ENCODE measurements at places on chromosomes 2 and 18.

DNA sequence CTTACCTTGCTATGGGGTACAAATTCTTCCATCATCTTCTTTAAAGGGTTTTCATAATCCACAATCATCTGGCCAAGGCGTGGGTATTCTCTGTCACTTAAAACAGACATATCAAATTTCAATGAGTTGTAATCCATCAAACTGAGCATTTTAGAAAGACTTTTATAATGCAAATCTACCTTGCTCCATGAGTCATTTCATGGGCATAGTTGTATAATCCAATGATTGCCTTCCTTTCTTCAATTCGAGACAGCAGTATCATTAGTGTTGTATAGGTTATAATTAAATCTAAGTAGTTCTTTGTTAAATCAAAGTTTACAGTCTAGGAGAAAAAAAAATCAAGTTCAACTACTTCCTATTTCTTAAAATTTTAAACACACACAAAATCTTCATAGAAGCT, 36.3 kb downstream of the NCKAP1 start:
- no peak for DNase-seq

GRCh38 chr2:237412988-237413776, 782 bp downstream of the COL6A3 start:
- DNase-seq, result no peak

DNA sequence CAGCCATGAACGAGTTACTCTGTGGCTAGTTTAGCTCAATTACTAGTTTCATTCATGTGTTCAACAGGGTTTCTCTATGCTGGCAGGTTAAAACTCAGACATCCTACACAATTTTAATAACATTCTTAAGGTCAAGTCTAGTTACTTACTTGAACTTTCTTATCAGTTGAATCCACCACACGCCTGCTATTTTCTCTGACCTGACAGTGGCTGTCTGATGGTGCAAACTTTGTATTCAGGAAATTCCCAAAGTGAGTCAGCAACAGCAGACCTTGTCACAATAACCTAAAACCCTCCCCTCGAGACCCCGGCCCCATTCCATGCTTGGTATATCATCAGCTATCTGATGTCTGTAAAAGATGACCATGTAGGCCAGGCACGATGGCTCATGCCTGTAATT, 20.8 kb upstream of the CIDEA start:
- DNase-seq, result peak; percentile 4

GRCh38 chr2:54635554-54636152, 87.8 kb upstream of the EML6 start:
- no peak for DNase-seq

DNA sequence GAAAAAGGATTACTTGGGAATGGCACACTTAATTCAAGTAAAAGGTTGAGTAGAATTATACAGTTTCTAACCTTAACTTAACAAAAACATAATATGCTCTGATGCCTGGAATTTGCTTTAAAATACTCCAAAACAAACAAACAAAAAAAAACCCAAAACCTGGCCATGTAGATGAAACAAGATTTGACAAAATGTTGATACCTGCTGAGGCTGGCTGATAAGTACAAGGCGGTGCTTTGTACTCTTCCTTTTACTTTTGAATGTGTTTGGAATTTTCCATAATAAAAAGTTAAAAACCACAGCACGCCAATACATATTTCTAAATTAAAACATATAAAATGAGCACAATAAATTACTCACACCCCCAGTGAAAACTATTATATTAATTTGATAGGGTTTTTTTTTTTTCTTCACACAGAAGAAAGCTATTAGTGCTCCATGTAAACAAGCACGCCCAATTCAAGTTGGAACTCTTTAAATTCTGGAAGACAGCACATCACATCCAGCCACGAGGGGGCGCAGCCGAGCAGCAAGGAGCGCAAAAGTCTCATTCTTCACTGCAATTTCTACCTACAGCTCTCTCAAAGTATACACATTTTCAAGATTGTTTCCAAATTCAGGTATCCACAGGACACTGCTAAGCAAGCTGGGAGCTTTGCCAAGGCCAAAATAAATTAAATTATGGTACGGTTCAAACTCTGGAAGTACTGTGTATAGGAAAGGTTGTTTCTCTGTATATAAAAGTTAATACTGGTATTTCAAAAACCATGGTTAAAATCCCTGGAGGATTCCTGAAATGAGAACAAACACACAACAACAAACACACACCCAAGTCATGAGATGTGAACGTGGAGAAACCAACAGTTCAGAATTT, 7.5 kb downstream of the SERTAD2 start:
- DNase-seq, result no peak

- DNase-seq, result no peak
Measured at GRCh38 chr2:241762321-241762932, 14.2 kb upstream of the GAL3ST2 start.

GRCh38 chr2:200961674-200962073, 1.8 kb downstream of the ORC2 start:
- DNase-seq, result no peak

DNA sequence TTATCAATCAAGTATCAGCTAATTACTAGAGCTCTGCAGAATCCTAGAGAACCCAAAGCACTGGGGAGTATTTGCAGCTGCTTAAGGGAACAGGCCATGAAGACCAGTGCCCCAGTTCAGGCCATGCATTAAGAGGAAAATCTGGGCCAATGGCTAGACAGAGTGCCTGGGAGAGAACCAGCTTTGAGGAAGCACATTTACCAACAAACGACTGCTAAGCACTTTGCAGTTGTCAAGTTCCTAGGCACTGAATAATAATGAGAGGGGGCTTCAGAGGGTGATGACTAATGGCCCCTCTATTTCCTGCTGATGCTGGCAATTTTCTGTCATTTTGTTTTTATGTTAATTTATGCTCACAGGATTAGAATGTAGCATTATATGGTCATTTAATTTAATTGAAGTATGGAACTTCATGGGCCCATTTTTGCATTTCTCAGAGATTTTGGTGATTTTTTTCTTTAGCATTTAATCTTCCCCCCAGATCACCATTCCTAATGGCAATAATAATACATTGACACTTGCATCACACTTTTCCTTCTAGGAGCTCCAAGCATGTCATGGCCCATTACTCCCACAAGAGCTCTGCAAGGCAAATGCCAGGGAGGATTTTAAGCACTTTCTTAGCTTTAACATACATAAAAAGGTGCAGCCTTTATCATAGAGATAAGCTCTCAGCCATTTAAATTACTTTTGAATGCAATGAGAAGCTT, 147.7 kb upstream of the SPATS2L start:
- no peak for DNase-seq

GRCh38 chr2:3377279-3377611, 373 bp downstream of the EIPR1 start:
- DNase-seq, result peak; percentile 52

GRCh38 chr2:218009231-218009630, 6.4 kb upstream of the TNS1 start:
- no peak for DNase-seq

- DNase-seq, result no peak
Measured at GRCh38 chr2:190075623-190076022, 13.1 kb upstream of the MSTN start.

- no peak for DNase-seq
Measured at GRCh38 chr2:98483257-98483861, 38.7 kb downstream of the INPP4A start.

- no peak for DNase-seq
Measured at GRCh38 chr2:186532891-186533290, 46.8 kb downstream of the ZC3H15 start.

DNA sequence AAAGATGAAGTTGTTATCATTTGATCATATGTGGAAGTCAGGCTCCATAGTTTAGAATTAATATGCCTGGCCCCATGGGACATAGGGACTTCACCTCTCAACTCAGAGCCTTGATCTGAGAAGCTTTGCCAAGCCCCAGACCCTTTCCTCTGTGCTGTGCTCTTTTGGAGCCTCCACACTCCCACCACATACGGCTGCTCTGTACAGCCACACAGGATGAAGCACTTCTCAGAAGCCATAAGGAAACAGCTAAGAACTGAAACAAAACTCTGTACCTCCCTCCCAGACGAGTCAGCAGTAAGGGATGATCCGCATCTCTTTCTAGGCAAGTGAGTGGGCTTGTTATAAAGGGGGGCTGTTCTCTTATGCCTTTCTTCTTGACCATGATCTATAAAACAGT, 66.5 kb downstream of the CAB39 start:
- no peak for DNase-seq

- DNase-seq, result no peak
Measured at GRCh38 chr2:218395456-218395825, 4.2 kb upstream of the CTDSP1 start.

- DNase-seq, result no peak
Measured at GRCh38 chr2:1561811-1562421, 148.7 kb downstream of the TPO start.

- DNase-seq, result no peak
Measured at GRCh38 chr2:1137913-1138391, 187.3 kb downstream of the SNTG2 start.

DNA sequence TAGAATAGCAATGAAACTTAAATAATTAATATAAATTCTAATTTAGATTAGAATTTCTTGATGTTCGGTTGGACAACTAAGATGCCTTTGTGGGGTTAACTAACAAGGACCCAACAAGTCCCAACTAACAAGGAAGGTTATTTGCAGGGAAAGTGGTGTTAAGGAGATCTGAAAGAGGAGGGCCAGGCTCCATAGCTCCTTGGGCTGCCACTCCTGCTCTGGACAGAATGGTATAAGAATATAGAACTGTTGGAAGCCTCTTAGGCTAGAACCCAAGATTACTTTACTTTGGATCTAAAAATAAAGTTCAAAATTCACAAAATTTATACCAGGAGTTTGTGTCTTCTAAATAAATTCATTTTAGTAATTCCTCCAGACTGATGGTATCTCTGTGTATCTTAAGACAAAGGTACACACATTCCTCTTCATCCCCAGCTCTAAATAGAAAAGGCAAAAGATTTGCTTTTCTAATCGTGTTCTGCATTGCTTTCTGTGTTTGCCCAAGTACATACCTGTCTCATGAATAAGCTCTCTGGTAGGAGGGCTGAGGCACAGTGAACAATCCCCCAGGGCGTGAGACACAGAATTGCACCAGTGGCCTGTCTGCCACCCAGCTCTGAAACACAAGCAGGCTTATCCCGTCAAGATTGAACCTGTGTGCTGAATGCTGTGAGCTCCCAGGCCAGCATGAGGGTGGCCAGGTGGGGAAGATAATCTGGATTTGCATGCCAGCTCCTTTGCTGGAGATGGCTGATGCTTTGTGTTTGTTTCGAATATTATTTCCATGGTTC, 176.0 kb downstream of the ACKR3 start:
- DNase-seq, result peak; percentile 44

- no peak for DNase-seq
Measured at GRCh38 chr2:64708829-64709228, 55.1 kb upstream of the SERTAD2 start.

GRCh38 chr2:42214669-42215068, 45.5 kb downstream of the EML4 start:
- no peak for DNase-seq

DNA sequence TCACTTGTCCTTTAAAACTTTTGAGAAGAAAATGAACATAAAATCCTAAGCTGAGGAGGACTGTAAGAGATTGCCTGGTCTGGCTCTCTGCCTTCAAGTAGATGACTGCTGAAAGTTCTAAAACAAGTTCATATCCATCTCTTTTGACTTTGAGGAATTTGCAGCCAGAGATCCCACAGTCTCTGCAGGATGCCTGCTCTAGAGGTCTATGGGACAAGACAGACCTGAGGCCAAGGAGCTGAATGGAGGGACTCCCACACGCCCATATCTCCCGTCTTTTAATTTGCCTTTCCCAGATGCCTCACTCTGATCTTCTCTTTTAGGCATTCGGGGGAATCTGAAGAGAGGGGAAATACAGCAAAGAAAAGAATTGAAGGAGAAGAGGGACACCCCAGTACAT, 255.9 kb upstream of the RASGRP3 start:
- DNase-seq, result no peak

DNA sequence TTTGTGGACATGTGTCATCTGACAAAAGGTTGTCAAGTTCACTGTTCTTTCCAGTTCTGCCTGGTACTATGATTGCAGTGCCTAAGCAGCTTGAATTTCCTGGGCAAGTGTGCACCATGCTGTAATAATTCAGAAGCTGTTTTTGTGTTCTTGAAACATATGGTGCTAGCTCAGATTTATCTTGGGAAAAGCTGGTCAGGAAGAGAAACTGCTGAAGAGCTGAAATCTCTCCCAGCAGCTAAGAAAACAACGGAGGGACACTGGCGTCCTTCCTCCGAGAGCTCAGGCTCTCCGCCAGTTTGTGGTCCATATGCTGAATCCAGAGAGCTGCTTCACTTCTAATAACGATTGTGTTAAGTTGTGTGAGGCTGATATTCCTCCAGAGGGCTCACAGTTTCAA, 642.0 kb downstream of the DPP10 start:
- DNase-seq, result no peak

GRCh38 chr18:59093668-59094067, 46.0 kb upstream of the SEC11C start:
- DNase-seq, result no peak

DNA sequence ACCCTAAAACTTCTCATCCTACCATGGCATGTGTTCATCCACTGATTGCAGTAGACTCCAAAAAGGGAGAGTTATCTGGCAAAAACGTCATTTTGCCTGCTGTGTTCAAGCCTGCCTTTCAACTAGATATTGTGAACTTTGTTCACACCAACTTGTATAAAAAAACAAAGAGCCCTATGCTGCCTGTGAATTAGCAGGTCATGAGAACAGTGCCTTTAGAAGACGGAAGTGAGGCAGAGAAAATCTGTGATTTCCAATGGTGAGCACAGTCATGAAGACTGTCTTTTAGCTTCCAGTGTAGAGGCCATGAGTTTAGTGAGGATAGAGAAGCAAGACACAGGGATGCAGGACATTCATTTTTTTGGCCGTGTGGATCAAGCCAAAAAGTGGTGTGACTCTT, 103.6 kb upstream of the PGAP1 start:
- DNase-seq, result no peak

- peak; percentile 22 for DNase-seq
Measured at GRCh38 chr2:55771612-55772011, 78.0 kb upstream of the PNPT1 start.

- no peak for DNase-seq
Measured at GRCh38 chr2:31329081-31329625, 85.4 kb downstream of the XDH start.

GRCh38 chr2:18551623-18552022, 8.8 kb downstream of the RDH14 start:
- no peak for DNase-seq

- DNase-seq, result no peak
Measured at GRCh38 chr2:144703852-144704708, 184.2 kb upstream of the ZEB2 start.

GRCh38 chr2:216023055-216023648, 9.8 kb upstream of the MREG start:
- DNase-seq, result peak; percentile 60

GRCh38 chr2:79796641-79797040, 283.8 kb downstream of the CTNNA2 start:
- DNase-seq, result no peak

- no peak for DNase-seq
Measured at GRCh38 chr18:2706903-2707302, 51.4 kb downstream of the SMCHD1 start.

GRCh38 chr2:102892698-102893310, 131.0 kb downstream of the TMEM182 start:
- DNase-seq, result no peak

DNA sequence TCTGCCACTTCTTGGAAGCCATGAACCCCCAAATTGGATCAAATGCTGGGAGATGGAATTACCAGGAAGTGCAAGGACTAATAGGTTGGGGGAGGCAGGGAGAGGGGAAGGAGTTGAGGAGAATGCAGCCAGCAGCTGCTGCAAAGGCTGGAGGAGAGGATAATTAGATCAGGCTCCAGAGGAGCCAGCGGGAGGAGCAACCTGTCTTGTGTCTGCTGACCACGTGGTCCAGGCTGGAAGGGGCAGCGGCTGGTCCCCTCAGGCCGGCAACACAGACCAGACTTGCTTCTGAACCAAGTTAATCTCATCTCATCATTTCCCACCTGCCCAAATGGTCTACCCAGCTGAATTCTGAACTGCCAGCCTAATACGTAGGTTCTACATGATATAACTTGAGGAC, 68.3 kb downstream of the MRO start:
- DNase-seq, result no peak

Data from HuH-7.5 (cell line).